NCI-H2029 (cell line): ENCODE measurements at places on chromosomes 7 and 10.

GRCh38 chr10:86300399-86300925 is 66.1 kb downstream of the GRID1 start:
- no peak for DNase-seq

GRCh38 chr7:134016223-134016941 is 110.8 kb upstream of the LRGUK start:
- DNase-seq = no peak

GRCh38 chr7:111560773-111561653 is 1.3 kb downstream of the IMMP2L start:
- DNase-seq = no peak

DNA sequence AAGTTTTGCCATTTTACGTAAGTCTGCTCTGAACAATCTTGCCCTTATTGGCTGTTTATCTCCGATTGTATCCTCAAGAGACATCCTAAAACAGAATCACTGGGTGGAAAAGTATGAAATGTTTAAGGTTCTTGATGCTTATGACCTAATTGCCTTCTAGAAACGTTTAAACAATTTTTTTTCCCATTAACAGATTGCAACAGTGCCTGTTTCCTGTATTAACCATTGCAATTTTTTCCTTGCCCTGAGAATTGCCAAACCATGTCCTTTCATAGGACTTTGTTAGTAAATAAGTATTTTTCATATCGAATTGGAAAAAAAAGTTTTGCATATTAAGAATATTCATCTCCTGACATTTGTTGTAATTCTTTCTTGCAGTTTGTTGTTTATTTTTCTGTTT is 639.8 kb downstream of the INHBA start:
- DNase-seq = no peak

DNA sequence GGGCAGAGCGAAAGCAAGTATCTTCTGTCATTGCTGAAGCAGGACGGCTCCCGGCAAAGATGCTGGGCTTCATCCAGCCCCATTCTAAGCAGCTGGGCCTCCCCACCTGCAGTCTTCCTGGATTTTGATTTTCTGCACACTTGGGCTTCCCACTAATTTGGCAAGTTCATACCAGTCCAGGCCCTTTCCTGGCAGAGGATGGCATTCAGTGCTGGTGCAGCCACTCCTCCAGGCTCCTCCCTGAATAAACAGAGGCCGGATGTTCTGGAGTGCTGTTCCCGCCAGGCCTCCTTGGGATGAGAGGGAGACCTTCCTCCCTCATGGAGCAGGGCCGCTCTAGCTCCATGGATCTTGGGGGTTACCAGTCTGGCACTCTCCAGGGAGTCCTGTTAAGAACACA is 3.4 kb downstream of the BAG3 start:
- peak; percentile 32 for DNase-seq

DNA sequence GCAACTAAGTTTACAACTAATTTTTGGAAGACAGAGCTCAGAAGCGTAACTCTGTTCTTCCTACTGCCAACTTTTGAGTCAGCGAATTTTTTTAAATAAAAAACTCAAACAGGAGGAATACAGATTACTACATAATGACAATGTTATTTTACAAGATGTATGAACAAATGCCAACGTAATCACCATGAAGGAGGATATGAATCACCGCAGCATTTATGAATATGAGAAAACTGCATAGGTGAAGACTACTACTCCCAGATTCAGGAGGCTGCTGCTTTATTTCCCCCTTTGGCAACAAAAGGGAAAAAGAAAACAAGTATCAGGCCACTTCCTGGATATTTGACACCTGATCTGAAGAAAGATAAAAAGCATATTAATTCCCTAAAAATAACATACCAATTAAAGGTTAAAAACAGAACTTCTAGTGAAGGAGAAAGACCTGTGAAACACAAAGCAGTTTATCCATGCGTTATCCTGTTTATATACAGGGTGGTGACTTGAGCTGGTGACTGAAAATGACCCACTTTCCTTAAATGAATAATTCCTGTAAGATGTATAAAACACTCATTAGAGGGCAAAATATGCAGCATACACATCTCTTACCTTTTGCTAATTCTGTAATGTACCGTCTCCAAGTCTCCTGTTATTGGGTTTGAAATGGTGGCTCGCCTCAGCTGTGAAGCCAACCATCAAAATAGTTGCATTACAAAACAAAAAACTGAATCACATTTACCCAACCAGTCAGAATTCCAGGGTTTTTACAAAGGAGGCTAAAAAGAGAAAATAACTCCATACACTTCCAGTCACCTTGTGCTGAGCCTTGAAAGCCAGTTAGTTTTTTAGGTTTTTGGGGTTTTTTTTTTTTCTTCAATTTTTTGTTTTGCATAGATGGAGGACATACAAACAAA is 52.0 kb downstream of the P4HA1 start:
- no peak for DNase-seq

- DNase-seq = no peak
Observed at GRCh38 chr10:1734288-1734687, 3.0 kb downstream of the ADARB2 start.

GRCh38 chr7:47516985-47517600 is 64.8 kb downstream of the TNS3 start:
- DNase-seq = peak; percentile 78

GRCh38 chr10:82210331-82210730 is 335.3 kb downstream of the NRG3 start:
- DNase-seq = no peak

GRCh38 chr10:20455774-20456173 is 441.3 kb downstream of the NEBL start:
- no peak for DNase-seq

DNA sequence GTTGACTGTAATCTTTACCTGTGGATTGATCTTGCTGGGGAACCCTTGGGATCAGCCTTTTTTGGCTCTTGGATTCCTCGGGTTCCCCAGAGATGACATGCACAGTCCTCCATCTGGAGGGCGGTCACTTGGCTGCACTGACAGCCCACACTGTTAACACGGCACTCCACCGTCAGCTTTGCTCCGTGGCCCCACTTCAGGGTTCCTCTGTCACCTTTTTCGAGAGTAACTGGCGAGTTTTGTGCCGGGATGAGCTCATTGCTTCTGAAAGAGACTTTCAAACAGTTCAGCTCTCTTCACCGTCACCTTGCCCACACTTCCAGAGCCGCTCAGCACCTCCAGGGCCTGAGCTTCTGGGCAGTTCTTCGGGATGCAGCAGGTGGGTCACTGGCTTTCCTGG is 42.4 kb downstream of the PROSER2 start:
- no peak for DNase-seq

DNA sequence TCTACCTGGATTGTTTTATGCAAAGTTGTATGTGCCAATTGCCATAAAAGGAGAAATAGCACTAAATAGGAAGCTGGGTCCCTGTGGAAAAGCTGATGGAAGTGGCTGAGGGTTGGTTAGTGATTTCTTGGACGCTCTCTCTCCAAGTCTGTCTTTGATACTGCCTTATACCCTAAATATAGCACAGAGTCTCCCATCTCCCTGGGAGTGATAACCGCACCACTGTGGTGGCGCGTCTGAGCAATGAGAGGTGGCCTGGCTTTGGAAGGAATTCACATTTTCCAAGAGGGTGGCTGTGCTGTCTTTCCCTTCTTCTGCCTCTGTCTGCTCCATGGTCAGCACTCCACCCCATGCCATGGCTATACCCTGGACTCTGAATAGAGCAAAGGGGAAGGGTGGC is 31.2 kb downstream of the STMP1 start:
- no peak for DNase-seq

GRCh38 chr7:90631502-90631901 is 35.4 kb downstream of the CDK14 start:
- DNase-seq = no peak

- no peak for DNase-seq
Observed at GRCh38 chr10:110144507-110144906, 62.9 kb upstream of the MXI1 start.

- DNase-seq = no peak
Observed at GRCh38 chr7:52472006-52472620, 563.3 kb upstream of the POM121L12 start.
